ENCODE measurements at places on chromosomes 12 and 14. TPM values are rescaled to one million over a fixed set of nuclear protein-coding genes. Genes with fewer than 3 reads are reported as not detected.

The FAR2 gene
- total RNA-seq, result 1.0 TPM

The SLC25A3 gene
- total RNA-seq, result 291 TPM

GRCh38 chr12:52394836-52395405, 9.5 kb upstream of the KRT84 start:
- no peak overlapping the region for H3K27ac ChIP-seq
- H3K4me1 ChIP-seq, result no peaks in the 10 kb centered on the region
- DNase-seq, result no peak

DNA sequence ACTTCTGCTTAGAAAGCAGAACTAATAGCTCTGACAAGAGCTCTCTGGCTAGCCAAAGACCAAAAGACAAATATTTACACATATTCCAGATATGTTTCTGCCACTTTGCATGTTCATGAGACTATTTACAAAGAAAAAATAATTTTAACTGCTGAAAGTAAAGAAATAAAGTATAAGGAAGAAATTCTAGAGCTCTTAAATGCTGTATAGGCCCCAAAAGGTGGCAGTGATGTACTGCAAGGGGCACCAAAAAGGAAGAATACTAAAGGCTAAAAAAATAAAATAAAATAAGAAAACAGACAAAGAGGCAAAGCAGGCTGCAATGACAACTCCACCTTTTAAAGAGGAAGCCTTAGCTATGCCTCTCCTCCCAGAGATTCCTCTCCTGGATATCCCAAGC, 23.0 kb downstream of the KLRK1 start:
- H3K4me3 ChIP-seq, result no peak overlapping the region
- no peaks in the 10 kb centered on the region for H3K36me3 ChIP-seq
- H3K4me1 ChIP-seq, result peaks cover 28% of the 10 kb centered on the region
- no peak for DNase-seq
- no peaks in the 10 kb centered on the region for H3K27me3 ChIP-seq
- H3K27ac ChIP-seq, result peak overlapping the region; percentile 98

DNA sequence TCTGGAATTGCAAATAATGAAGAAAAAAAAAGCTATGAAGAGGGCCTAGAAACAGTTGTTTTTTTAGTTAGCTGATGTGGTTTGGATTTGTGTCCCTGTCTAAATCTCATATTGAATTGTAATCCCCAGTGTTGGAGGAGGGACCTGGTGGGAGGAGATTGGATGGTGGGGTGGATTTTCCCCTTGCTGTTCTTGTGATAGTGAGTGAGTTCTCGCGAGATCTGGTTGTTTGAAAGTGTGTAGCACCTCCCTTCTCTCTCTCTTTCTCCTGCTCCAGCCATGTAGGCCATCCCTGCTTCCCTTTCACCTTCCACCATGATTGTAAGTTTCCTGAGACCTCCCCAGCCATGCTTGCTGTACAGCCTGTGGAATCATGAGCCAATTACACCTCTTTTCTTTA, 126.1 kb downstream of the ASCL4 start:
- peaks cover 8% of the 10 kb centered on the region for H3K4me1 ChIP-seq
- no peaks in the 10 kb centered on the region for H3K36me3 ChIP-seq
- H3K27me3 ChIP-seq, result no peaks in the 10 kb centered on the region
- DNase-seq, result no peak

GRCh38 chr12:110578694-110579534, 4.2 kb downstream of the PPTC7 start:
- no peak overlapping the region for H3K4me3 ChIP-seq
- peaks cover 59% of the 10 kb centered on the region for H3K4me1 ChIP-seq
- H3K36me3 ChIP-seq, result no peaks in the 10 kb centered on the region
- H3K27me3 ChIP-seq, result no peaks in the 10 kb centered on the region
- DNase-seq, result no peak

- no peaks in the 10 kb centered on the region for H3K36me3 ChIP-seq
- no peak for DNase-seq
- H3K27me3 ChIP-seq, result no peaks in the 10 kb centered on the region
- H3K27ac ChIP-seq, result no peak overlapping the region
- H3K4me3 ChIP-seq, result no peak overlapping the region
- H3K4me1 ChIP-seq, result no peaks in the 10 kb centered on the region
These were observed 243.0 kb upstream of the PDE3A start for GRCh38 chr12:20125276-20125798.

DNA sequence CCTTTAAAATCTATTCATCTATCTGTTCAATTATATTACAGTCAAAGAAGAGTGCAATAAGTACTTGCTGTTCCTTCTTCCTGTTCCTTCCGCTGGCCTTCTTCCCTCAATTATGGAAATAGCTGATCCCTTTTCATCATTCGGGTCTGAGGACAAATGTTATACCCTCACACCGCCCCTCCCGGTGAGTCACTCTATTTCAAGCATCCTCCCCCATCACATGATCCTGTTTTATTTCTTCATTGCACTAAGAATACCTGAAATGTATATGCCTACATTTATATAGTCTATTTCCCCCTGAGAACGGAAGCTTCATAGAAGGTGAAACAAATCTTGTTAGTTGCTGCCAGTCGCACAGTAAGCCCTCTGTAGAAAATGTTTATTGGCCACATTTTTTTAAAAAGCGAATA, 2.5 kb downstream of the SLC38A1 start:
- peaks cover 48% of the 10 kb centered on the region for H3K4me1 ChIP-seq
- H3K27ac ChIP-seq, result peak overlapping the region; percentile 89
- no peaks in the 10 kb centered on the region for H3K36me3 ChIP-seq
- no peak for DNase-seq
- H3K27me3 ChIP-seq, result no peaks in the 10 kb centered on the region
- H3K4me3 ChIP-seq, result no peak overlapping the region

DNA sequence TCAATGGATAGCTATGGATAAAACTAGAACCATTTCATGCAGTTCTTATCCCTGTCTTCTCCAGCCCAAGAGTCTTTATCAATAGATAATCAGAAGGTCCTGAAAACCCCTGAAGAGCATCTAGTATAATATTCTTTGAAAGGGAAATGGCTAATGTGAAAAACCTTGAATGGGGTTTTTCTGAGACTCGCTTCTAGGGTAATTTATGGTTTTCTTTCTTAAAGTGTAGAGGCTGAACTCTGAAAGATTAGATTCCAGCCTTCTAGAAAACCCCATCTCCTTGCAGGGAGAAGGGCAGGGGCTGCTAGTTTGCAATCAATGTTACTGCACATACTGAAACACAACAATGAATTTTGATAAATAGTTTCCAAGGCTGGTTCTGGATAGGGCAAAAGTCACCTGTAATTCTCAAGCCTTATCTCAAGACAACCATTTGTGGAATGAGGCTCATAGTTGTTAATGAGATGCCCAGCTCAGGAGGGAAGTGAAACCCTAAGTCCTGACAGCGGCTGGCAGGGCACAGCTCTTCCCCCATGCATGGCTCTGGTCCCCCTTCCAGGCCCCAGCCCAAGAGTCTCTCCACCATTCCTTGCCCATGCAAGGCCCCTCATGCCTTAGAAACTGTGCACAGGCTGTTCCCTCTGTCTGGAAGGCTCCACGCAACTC, 33.7 kb upstream of the PYGL start:
- no peak overlapping the region for H3K4me3 ChIP-seq
- H3K27ac ChIP-seq, result no peak overlapping the region
- H3K4me1 ChIP-seq, result no peaks in the 10 kb centered on the region
- no peaks in the 10 kb centered on the region for H3K27me3 ChIP-seq

GRCh38 chr12:96225044-96225855, 31.1 kb downstream of the ELK3 start:
- H3K4me1 ChIP-seq, result peaks cover 19% of the 10 kb centered on the region
- H3K27ac ChIP-seq, result no peak overlapping the region
- no peaks in the 10 kb centered on the region for H3K36me3 ChIP-seq

- no peak for DNase-seq
- no peaks in the 10 kb centered on the region for H3K4me1 ChIP-seq
- no peak overlapping the region for H3K27ac ChIP-seq
- H3K4me3 ChIP-seq, result no peak overlapping the region
These were observed 1.2 kb upstream of the GPR132 start for GRCh38 chr14:105066240-105067071.

GRCh38 chr14:54782751-54783659, 119.6 kb downstream of the GCH1 start:
- H3K36me3 ChIP-seq, result no peaks in the 10 kb centered on the region
- H3K27me3 ChIP-seq, result no peaks in the 10 kb centered on the region
- no peaks in the 10 kb centered on the region for H3K4me1 ChIP-seq

DNA sequence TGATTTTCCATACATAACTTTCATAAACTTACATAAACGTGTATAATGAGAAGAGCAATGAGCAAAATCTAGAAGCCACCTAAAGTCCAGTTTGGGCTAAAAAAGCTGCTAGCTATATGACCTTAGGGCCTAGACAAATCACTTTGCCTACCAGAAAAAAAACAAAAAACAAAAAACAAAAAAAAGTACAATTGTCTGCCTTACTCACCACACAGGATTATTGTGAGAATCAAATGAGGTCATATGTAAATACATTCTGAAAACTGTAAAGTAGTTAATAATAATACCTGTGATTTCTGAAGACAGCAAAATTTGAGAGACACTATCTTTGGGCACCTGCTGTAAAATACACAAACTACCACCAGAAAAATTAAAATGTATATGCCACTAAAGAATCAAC, 4.2 kb downstream of the ATP2B1 start:
- no peak overlapping the region for H3K27ac ChIP-seq
- no peaks in the 10 kb centered on the region for H3K36me3 ChIP-seq
- no peaks in the 10 kb centered on the region for H3K27me3 ChIP-seq
- H3K4me3 ChIP-seq, result no peak overlapping the region

DNA sequence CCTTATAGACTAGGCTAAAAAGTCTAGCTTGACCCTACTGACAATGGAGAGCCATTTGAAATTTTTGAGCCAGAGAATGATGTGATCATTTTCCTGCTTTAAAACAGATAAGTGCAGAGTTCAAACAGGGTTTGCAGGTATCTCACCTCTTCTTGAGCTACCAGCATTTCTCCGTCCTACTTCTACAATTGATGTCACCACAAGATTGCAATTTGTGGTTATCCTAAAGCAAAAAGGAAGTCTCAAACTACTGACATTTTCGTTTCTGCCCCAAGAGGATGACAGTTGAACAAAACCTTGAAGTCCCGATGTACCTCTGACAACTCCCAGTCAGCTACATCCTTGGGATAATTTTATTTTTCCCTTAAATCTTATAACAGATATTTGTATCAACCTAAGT, 86.7 kb downstream of the PTGER2 start:
- no peak overlapping the region for H3K27ac ChIP-seq
- no peaks in the 10 kb centered on the region for H3K27me3 ChIP-seq
- H3K4me1 ChIP-seq, result peaks cover 5% of the 10 kb centered on the region
- no peaks in the 10 kb centered on the region for H3K36me3 ChIP-seq
- no peak overlapping the region for H3K4me3 ChIP-seq

DNA sequence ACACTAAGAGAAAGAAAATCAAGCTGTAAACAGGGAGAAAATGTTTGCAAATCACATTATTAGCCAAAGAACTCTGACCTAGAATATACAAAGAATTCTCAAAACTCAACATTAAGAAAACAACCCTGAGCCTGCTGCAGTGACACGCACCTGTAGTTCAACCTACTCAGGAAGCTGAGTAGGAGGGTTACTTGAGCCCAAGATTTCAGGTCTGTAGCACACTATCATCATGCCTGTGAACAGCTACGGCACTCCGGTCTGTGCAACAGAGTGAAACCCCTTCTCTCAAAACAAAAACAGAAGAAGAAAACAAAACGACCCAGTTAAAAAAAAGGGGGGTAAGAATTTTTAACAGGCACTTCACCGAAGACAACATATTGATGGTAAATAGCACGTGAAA, 20.8 kb downstream of the SAV1 start:
- peaks cover 37% of the 10 kb centered on the region for H3K4me1 ChIP-seq
- no peak overlapping the region for H3K27ac ChIP-seq
- DNase-seq, result no peak
- no peaks in the 10 kb centered on the region for H3K36me3 ChIP-seq

DNA sequence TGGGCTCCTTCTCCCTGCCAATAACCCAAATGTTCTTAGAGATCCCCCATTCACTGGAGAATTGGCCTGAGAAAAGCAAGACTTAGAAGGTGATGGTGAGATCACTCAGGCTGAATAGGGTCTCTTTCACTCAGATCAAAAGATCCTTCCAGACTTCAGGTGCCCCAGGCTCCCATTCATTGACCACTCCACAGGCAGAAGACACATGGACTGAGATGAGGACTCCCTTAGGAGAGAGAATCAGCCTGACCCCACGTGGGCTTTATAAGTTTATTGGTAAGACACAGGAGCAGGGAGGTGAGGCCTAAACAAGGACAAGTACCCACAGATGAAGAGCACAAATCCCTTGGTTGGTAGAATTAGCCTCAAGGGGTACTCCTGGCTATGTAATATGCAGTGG, 6.1 kb upstream of the KRT72 start:
- no peak for DNase-seq

DNA sequence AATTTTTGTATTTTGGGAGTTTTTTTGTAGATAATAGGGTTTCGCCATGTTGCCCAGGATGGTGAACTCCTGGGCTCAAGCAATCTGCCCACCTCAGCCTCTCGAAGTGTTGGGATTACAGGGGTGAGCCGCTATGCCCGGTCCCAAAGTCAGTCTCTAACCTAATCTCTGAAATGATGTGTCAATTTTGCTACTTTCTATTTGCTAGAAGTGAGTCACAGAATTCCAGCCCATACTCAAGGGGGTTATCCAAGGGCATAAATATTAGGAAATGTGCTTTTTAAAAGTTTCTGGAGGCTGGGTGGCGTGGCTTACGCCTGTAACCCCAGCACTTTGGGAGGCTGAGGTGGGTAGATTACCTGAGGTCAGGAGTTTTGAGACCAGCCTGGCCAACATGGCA, 40.5 kb downstream of the RESF1 start:
- no peaks in the 10 kb centered on the region for H3K4me1 ChIP-seq
- H3K27me3 ChIP-seq, result no peaks in the 10 kb centered on the region
- H3K36me3 ChIP-seq, result peaks cover 13% of the 10 kb centered on the region
- DNase-seq, result no peak
- no peak overlapping the region for H3K27ac ChIP-seq

DNA sequence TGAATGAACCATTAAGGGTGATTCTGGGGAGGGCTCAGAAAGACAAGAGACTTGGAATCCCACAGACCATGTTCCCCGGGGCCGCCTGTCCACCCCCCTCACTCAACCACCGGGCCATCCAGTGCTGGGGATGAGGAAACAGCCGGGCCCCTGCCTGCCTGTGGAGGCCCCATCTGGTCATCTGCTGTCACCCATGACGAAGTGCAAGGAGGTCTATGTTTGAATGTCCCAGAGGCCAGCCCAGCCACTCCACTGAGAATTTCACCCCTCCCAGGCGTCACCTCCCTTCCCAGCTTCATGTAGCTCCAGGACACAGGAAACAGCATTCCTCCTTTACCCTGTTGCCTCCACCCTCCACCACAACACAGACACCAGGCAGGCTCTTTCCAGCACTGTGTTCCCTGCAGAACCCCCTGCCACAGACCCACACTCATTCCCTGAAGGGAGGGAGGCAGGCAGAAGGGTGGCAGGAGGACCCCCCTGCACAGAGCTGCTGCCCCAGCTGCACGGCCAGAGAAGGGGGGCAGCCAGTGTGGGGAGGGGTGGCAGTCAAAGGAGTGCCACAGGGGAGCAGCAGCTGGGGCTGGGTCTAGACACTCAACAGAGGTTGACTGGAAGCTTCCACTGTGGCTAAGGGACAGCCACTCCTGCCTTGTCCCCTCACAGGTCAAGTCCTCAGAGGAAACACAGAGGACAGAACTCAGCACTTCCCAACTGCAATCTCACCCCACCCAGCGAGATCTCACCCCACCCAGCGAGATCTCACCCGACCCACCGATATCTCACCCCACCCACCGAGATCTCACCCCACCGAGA, 50.3 kb upstream of the PPP2R5C start:
- DNase-seq, result no peak
- no peak overlapping the region for H3K27ac ChIP-seq
- H3K4me3 ChIP-seq, result no peak overlapping the region
- peaks cover 7% of the 10 kb centered on the region for H3K4me1 ChIP-seq
- no peaks in the 10 kb centered on the region for H3K27me3 ChIP-seq

- no peak overlapping the region for H3K4me3 ChIP-seq
- peaks cover 8% of the 10 kb centered on the region for H3K4me1 ChIP-seq
These were observed 90.7 kb upstream of the NOS1 start for GRCh38 chr12:117452112-117452511.

- no peak overlapping the region for H3K4me3 ChIP-seq
- H3K36me3 ChIP-seq, result no peaks in the 10 kb centered on the region
- no peak for DNase-seq
These were observed 10.1 kb downstream of the LACRT start for GRCh38 chr12:54624315-54625279.

All from body of pancreas (tissue), 4 donors.